PC-3 (cell line): ENCODE measurements at places on chromosomes 13 and 19. TPM values are rescaled to one million over a fixed set of nuclear protein-coding genes. Genes with fewer than 3 reads are reported as not detected.

RFPL4A gene
- total RNA-seq = not detected in 2 replicates

MEIS3 gene
- 0.75 and 1.3 TPM in 2 replicates for total RNA-seq

TINCR gene
- 0.58 and 0.69 TPM in 2 replicates for total RNA-seq

CKM gene
- not detected in 2 replicates for total RNA-seq

FBXO27 gene
- total RNA-seq = 7.1 and 16.5 TPM in 2 replicates

DNA sequence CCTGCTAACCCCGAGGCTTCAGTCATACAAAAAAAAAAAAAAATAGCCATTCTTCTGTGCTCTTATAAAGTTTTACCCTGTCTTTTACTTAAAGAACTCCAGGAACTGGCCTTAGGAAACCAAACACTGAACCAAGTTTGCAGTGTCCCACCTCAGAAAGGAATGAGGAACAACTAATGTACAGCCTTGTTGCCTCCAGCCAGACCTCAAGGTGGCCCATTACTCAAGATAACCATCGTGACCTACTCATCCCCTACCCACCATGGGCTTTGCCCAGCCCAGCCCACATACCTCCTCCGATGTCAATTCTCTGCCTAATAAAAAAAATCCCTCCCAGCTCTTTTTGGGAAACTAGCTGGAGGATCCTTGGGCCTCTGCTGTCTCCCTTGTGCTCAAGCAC, 133.2 kb downstream of the STARD13 start:
- no peak for DNase-seq
- H3K4me3 ChIP-seq = no peak overlapping the region
- no peak overlapping the region for H3K27ac ChIP-seq
- H3K36me3 ChIP-seq = no peaks in the 10 kb centered on the region

- H3K27ac ChIP-seq = no peak overlapping the region
- DNase-seq = peak; percentile 36
- no peaks in the 10 kb centered on the region for H3K27me3 ChIP-seq
- H3K36me3 ChIP-seq = no peaks in the 10 kb centered on the region
Measured at GRCh38 chr19:17743874-17744580, 7.2 kb upstream of the FCHO1 start.

DNA sequence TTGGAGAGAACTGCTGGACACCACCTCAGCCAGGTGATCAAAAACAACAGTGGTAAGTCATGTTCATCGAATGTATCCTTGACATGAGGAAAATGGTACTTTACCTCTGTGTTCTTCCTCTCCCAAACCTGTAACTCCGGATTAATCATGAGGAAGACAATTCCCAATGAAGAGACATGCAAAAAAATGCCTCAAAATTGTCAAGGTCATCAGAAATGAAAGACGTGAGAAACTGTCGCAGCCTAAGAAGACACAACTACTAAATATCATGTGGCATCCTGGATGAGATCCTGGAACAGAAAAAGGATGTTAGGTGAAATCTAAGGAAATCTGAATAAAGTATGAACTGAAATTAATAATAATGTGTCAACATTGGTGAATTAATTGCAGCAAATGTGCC, 178.4 kb downstream of the LACC1 start:
- no peak overlapping the region for H3K27ac ChIP-seq
- DNase-seq = no peak
- no peak overlapping the region for H3K4me3 ChIP-seq
- H3K27me3 ChIP-seq = no peaks in the 10 kb centered on the region
- H3K36me3 ChIP-seq = no peaks in the 10 kb centered on the region

DNA sequence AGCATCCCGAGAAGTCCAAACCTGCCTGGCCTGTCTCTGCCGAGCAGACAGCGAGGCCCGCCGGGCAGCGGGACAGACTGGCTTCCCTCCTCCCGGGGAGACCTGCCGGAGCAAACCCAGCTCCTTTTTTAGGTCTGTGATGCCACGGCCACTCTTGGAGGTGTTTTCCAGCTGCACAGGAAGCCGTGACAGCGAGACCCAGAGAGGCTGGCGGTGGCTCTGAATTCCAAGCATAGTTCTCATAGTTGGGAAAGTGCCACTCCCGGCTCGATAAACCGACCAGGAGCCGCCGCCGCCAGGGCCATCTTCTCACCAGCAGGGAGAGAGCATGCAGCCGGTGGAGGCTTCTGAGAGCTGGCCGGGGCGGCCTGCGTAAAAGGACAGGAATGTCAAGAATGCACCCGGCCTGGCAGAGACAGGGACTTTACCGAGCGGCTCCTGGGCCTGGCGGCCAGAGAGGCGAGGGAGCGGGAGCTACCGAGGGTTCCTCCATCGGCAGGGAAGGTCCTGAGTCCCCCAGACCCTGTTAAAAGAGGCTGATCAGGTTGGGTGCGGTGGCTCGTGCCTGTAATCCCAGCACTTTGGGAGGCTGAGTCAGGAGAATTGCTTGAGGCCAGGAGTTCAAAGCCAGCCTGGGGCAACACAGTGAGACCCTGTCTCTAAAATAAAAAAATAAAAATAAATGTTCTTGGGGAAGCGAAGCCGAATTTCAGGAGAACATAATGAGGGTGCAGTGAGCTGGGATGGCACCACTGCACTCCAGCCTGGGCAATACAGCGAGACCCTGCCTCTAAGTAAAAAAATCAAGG, 64.9 kb downstream of the GADD45B start:
- peak overlapping the region; percentile 86 for H3K27ac ChIP-seq
- peak; percentile 96 for DNase-seq
- H3K4me1 ChIP-seq = peaks cover 47% of the 10 kb centered on the region

GRCh38 chr19:10748195-10748926, 30.5 kb downstream of the DNM2 start:
- H3K4me3 ChIP-seq = no peak overlapping the region
- no peaks in the 10 kb centered on the region for H3K27me3 ChIP-seq
- H3K36me3 ChIP-seq = no peaks in the 10 kb centered on the region
- peak overlapping the region; percentile 52 for H3K27ac ChIP-seq
- peaks cover 29% of the 10 kb centered on the region for H3K4me1 ChIP-seq
- no peak for DNase-seq

GRCh38 chr13:100392709-100393630, 195.6 kb downstream of the GGACT start:
- H3K27ac ChIP-seq = peak overlapping the region; percentile 78
- no peaks in the 10 kb centered on the region for H3K36me3 ChIP-seq
- peaks cover 17% of the 10 kb centered on the region for H3K4me1 ChIP-seq
- no peak overlapping the region for H3K4me3 ChIP-seq
- no peaks in the 10 kb centered on the region for H3K27me3 ChIP-seq

- peak; percentile 58 for DNase-seq
- H3K36me3 ChIP-seq = no peaks in the 10 kb centered on the region
- H3K27ac ChIP-seq = no peak overlapping the region
- H3K27me3 ChIP-seq = no peaks in the 10 kb centered on the region
- H3K4me1 ChIP-seq = peaks cover 12% of the 10 kb centered on the region
Measured at GRCh38 chr19:1492474-1493006, 1.6 kb downstream of the REEP6 start.

- H3K27me3 ChIP-seq = no peaks in the 10 kb centered on the region
- H3K36me3 ChIP-seq = no peaks in the 10 kb centered on the region
- H3K27ac ChIP-seq = no peak overlapping the region
- peaks cover 23% of the 10 kb centered on the region for H3K4me1 ChIP-seq
- H3K4me3 ChIP-seq = no peak overlapping the region
Measured at GRCh38 chr19:39199025-39199424, 2.3 kb downstream of the NCCRP1 start.

GRCh38 chr13:77544355-77544754, 8.8 kb downstream of the SCEL start:
- H3K4me3 ChIP-seq = no peak overlapping the region
- H3K27ac ChIP-seq = no peak overlapping the region
- H3K36me3 ChIP-seq = no peaks in the 10 kb centered on the region

DNA sequence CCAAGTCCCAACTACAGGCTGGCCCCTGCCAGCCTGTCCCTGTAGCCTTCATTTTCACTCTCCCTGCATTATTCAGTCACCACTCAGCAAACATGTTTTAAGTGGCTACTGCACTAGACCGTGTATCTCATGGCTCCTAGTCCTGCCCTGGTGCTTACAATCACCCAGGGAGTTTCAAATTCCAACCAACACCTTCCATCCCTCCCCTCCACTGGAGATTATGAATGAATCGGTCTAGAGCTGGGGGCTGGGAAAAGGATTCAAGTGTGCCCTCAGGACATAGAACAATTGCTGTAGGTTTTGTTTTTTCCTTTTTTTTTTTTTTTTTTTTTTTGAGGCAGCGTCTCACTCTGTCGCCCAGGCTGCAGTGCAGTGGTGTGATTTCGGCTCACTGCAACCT, 15.0 kb upstream of the TNFAIP8L1 start:
- no peak overlapping the region for H3K4me3 ChIP-seq
- H3K27ac ChIP-seq = no peak overlapping the region
- no peak for DNase-seq
- no peaks in the 10 kb centered on the region for H3K36me3 ChIP-seq
